ENCODE measurements at places on chromosomes 3 and 15. TPM values are rescaled to one million over a fixed set of nuclear protein-coding genes. Genes with fewer than 3 reads are reported as not detected.
A peak's percentile ranks its signal among the peaks of the same experiment; 100 is the strongest.

The SHF gene
- polyA plus RNA-seq: 15.3 TPM

The ZFAND6 gene
- 125 TPM for polyA plus RNA-seq

The ADAMTS17 gene
- polyA plus RNA-seq: 2.1 TPM

DNA sequence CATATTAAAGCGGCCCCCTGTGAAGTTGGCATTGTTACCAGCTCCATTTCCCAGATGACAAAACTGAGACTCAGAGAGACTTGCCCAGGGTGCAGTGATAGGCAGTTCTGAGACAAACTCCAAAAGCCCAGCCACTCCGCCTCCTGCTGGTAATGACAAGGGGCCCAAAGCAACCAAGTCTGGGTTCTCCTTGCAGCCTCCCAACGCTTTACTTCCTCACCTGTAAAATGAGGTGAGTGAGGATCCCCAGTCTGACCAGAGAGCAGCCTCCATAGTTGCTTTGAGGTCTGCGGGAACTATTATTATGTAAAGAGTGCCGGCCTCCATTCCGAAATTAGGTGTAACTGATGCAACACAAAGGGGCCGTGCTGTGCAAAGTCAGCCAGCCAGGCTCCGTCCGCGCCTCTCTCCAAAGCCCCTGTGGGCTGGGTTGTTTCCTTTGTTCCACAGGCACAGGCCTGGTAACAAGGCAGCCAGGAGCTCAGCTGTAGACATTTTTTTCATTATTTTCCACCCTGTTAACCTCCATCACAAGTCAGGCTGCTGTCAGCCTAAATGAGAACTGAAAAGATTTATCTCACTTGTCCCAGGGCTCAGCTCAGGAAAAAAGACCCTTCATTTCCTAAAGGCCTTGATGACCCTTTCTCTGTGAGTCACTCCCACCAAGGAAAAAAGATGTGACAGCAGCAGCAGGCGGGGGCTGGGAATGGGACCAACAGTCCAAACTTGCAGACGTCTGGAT, 139.1 kb upstream of the RAD18 start:
- DNase-seq: peak; percentile 45

- no peak for DNase-seq
Observed at GRCh38 chr3:65635657-65636056, 403.1 kb downstream of the MAGI1 start.

DNA sequence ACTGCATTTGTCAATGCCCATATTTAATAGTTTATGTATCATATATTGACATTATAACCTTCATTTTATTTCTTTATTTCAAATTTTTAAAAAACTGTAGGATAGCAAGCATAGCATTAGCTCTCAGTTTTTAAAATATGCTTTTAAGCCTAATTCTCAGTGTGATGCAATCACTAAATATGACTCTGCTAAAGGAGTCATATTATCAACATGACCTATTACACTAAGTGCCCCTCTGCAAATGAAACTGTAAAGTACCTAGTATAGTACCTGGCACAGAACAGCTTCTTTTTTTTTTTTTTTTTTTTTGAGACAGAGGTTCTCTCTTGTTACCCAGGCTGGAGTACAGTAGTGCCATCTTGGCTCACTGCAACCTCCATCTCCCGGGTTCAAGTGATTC, 179.4 kb upstream of the CGNL1 start:
- DNase-seq: no peak

DNA sequence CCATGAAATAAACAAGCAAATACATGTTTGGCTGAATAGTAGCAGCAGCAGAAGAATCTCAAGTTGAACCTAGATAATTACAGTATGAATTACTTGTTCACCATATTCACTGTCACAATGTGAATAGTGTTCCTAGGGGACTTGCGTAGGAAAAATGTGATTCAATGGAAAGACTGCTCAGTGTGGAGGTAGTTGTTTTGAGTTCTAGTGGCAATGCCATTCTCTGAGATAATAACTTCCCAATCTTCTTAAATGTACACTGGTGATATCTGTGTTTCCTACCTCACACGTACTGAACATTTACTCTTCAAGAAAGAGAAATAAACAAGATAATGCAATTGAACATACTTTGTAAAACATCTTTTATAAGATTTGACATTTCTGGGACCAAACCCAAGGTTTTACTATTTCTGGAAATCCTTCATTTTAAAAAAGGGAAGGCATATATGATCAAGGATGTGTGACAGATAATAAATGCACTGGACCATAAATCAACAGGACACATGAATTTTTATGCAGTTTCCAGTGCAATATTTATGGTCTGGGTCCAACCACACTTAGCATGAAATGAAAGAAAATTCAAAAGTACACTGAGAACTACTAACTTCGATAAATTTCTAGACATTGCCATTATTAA, 598.3 kb upstream of the ZNF385D start:
- DNase-seq: no peak

DNA sequence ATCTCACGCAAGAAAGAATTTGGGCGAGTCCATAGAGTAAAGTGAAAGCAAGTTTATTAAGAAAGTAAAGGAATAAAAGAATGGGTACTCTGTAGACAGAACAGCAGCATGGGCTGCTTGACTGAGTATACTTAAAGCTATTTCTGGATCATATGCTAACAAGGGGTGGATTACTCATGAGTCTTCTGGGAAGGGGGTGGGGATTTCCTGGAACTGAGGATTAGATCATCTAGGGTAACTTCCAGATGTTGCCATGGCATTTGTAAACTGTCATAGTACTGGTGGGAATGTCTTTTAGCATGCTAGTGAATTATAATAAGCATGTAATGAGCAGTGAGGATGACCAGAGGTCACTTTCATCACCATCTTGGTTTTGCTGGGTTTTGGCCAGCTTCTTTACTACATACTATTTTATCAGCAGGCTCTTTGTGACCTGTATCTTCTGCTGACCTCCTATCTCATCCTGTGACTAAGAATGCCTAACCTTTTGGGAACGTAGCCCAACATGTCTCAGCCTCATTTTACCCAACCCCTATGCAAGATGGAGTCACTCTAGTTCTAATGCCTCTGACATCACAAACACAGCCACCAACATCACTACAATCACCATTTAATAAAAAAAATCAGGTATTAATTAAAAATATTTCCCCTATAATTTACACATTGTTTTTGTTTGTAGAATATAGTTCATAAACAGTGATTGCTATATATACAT, 890.7 kb upstream of the EPHA6 start:
- DNase-seq: no peak

DNA sequence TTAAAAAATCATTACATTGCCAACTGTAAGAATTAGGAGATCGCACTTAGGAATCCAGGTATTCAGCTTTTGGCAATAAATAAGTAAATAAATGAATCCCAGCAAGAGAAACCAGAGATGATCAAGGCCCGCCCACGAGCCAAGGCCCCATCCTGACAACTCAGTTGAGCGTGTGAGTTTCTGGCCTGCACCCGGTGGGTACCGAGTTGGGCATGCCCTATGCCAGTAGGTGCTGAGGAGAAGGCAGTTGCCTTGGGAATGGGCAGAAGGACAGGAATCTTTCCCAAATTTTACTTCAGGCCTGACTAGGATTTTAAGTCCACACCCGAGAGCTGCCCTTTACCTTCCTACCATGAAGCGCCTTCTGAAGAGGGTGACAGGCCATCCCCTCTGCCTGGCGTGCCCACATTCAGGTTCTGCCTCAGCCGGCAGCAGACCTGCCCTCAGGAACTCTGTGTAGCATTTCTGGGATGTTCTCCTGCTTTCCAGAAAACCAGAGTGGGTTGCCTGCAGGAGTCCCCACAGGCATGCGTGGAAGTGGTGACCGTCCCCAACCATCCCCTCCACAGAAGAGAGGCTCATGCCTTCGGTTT, 99.3 kb upstream of the ALDH1A3 start:
- no peak for DNase-seq

DNA sequence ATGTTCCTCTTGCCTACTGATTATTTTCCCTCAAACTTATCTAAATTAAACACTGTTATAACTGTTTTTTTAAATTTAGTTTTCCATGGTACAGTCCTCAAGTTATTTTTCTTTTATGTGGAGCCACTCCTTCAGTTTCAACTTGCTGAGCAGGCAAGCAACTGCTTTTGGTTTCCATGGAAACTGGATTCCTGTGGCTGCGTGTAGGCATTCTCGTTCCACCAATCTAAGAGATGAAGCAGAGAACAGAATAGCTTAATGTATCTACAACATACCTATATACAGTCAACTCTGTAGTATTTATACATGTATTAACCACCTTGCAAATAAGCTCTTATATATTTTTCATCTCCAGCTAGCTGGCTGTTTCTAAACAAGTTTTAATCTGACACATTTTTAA, 25.8 kb upstream of the ANXA2 start:
- peak; percentile 73 for DNase-seq

DNA sequence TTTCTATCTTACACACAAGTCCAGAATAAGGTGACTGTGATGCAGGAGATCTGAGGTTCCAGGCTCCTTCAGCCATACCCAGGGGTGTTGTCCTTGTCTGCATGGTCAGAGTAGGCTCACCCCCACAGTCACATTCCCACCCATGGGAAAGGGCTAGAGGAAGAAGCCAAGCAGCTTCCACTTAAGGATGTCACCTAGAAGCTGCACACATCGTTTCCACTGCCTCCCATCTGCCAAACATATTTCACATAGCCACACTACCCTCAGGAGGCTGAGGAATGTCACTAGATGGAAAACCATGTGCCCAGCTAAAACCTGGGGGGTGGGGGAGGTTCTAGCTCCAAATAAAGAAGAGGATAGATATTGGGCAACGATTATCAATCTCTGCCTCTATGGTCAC, 58.1 kb downstream of the TMEM39A start:
- DNase-seq: no peak

GRCh38 chr3:59865351-59865750, 815.5 kb upstream of the CFAP20DC start:
- no peak for DNase-seq

DNA sequence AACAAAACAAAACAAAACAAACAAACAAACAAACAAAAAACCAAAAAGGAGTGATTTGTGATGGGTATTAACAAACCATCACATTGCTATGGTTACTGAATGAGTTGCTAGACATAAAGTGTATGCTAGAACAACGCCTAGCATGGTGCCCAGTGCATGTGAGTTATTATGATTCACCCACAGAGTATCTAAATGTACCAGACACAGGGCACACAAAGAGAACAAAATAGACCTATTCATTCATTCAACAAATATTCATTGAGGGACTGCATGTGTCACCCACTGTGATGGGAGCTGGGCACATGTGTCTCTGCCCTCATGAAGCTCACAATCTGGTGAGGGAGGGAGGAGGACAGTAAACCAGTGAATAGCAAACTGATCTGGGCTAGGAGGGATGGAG, 11.6 kb upstream of the ACAN start:
- no peak for DNase-seq

GRCh38 chr3:194488055-194488742, 1.4 kb upstream of the ATP13A3 start:
- no peak for DNase-seq

DNA sequence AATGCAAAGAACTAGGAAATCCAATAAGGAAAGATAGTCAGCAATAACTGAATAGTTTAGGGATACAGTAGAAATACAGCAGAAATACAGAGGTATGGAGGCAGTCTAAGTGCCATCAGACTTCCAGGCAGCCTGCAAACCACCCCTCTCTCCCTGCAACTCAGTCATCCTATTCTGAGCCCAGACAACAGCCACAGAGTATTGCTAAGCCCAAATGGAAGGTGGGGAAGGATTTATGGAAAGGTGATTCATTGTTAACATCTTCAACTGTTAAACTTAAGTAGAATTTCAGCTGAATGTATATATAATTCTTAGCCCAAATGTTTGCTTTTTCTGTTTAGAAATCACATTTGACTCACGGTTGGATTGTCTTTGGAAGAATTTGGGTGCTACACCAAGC, 300.4 kb downstream of the RBMS3 start:
- DNase-seq: no peak

Data from right renal cortex interstitium (tissue), 3 donors.